ENCODE measurements at places on chromosomes 2 and 18. TPM values are rescaled to one million over a fixed set of nuclear protein-coding genes. Genes with fewer than 3 reads are reported as not detected.

DNA sequence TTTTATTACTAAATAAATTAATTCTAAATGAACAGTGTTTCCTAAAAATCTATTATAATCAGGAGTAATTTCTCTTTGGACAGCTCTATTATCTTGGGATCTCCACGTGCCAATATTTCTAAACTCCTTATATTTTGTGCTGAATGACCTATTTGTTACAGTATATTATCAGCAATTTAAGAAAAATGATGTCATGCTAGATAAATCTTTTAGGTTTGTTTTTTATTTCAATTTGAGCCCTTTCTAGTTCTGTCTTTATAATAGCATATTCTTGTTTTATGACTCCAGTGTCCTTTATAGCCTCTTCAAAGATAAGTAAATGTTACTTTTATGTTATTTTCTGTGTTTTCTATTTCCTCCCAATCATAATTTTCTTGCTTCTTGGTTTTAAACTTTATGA, 269.2 kb downstream of the CCDC102B start:
- H3K4me1 ChIP-seq, result peaks cover 2% of the 10 kb centered on the region
- no peaks in the 10 kb centered on the region for H3K36me3 ChIP-seq
- no peak for DNase-seq
- H3K4me3 ChIP-seq, result no peak overlapping the region
- H3K27me3 ChIP-seq, result no peaks in the 10 kb centered on the region

MYO3B gene
- 3.5 TPM for polyA plus RNA-seq

DNA sequence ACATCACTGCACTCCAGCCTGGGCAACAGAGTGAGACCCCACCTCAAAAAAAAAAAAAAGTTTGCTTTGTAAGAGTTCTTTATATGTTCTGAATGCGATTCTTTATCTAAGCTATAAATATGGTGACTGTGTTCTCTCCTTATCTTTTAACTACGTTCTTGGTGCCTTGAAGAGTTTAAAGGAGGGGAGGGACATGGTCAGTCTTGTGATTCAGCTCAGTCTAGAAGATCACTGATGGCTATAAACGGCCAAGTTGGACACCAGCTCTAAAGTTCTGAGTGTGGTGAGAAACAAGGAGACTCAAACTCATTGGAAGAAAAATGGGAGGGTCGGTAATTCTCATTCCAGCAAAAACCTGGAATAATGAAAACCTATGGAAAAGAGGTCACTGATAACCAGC, 128.4 kb upstream of the SEC11C start:
- DNase-seq, result no peak
- H3K4me1 ChIP-seq, result peaks cover 9% of the 10 kb centered on the region
- no peak overlapping the region for H3K27ac ChIP-seq
- H3K4me3 ChIP-seq, result no peak overlapping the region
- H3K36me3 ChIP-seq, result no peaks in the 10 kb centered on the region

CIB4 gene
- not detected for polyA plus RNA-seq

DNA sequence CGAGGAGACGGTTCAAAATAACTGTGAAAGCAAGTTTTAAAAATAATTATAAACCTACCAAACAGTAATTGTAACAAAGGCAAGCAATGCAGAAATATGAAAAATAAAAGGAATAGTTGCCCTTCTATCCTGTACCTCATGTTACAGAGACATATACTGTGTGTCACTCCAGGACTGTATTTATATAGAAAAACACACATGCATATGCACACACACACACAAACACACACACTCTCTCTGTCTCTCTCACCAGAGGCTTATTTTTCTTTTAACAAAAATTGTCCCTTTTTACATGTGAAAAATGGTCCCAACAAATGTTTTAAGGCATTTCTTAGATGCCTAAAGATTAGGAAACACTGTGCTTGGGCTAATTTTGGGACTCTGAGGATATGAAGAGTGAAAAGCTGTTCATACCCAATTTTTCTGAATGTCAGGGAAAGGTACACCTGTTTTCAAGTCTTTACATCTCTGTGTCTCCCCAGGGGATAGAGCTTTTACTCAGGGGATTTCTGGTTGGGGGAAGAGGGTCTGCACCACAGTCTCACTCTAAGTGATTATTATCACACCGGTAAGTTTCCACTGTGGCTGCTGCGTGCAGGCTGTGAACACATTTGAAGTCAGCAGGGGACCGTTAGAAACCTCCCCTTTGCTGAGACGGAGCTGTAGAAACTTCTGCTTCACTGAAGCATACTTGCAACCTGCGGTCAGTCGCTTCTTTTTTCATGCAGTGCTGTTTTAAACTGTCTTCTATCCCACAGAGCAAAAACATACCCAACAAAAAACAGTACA, 51.4 kb upstream of the SPAG16 start:
- no peaks in the 10 kb centered on the region for H3K36me3 ChIP-seq
- H3K4me3 ChIP-seq, result no peak overlapping the region
- DNase-seq, result no peak
- no peak overlapping the region for H3K27ac ChIP-seq

DNA sequence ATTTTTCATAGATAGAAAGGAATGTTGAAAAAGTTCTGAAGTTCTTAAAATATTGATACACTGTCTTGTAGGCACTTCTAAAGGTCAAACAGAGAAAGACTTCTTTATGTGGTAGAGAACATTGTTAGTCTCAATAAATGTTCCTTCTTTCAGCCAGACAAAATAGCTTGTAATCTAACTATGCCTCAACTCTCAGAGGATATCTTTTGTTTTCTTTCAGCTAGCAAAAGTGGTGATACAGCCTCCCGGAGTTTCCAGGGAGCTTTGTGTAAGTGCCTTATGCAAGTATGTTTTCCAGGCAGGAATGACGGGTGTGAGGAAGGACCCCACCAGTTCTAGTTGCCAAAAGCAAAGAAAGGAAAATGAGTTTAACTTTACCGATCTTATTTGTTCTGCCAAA, 452.1 kb upstream of the ST6GAL2 start:
- no peaks in the 10 kb centered on the region for H3K36me3 ChIP-seq
- no peak overlapping the region for H3K4me3 ChIP-seq
- H3K27me3 ChIP-seq, result no peaks in the 10 kb centered on the region
- H3K4me1 ChIP-seq, result no peaks in the 10 kb centered on the region
- no peak overlapping the region for H3K27ac ChIP-seq

GRCh38 chr2:239496700-239497099, 95.9 kb upstream of the HDAC4 start:
- no peaks in the 10 kb centered on the region for H3K36me3 ChIP-seq
- H3K4me1 ChIP-seq, result no peaks in the 10 kb centered on the region
- DNase-seq, result no peak
- no peak overlapping the region for H3K4me3 ChIP-seq

GRCh38 chr2:201987426-201987825, 46.2 kb upstream of the FZD7 start:
- H3K4me1 ChIP-seq, result no peaks in the 10 kb centered on the region
- no peak for DNase-seq
- no peak overlapping the region for H3K4me3 ChIP-seq
- H3K27ac ChIP-seq, result no peak overlapping the region
- no peaks in the 10 kb centered on the region for H3K36me3 ChIP-seq

- no peaks in the 10 kb centered on the region for H3K4me1 ChIP-seq
- no peak overlapping the region for H3K27ac ChIP-seq
- H3K36me3 ChIP-seq, result no peaks in the 10 kb centered on the region
- no peak for DNase-seq
Observed at GRCh38 chr18:4510711-4511110, 55.6 kb upstream of the DLGAP1 start.

DNA sequence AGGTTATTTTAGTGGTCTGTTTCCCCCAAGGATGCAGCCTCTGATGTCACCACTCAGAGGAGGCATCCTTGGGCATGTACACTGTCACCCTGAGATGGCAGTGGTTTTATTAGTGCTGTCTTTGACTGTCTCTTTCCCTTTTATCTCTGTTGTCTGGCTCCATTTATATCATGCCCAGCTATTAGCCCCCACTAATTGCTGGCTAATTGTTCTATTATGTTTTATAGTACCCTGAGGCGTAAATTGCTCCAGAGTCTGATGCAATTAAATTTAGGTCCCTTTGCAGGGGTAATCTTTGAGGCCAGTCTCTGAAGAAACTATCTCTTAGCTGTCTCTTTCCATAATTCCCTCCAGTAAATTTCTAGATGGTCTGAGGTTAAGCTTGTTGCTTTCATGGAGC, 301.0 kb upstream of the KLHL29 start:
- H3K27ac ChIP-seq, result no peak overlapping the region
- no peaks in the 10 kb centered on the region for H3K27me3 ChIP-seq
- no peak for DNase-seq
- no peaks in the 10 kb centered on the region for H3K4me1 ChIP-seq

- no peaks in the 10 kb centered on the region for H3K4me1 ChIP-seq
- no peak overlapping the region for H3K4me3 ChIP-seq
- H3K27me3 ChIP-seq, result no peaks in the 10 kb centered on the region
- no peaks in the 10 kb centered on the region for H3K36me3 ChIP-seq
Observed at GRCh38 chr2:208112969-208113368, 11.4 kb downstream of the CRYGD start.

DNA sequence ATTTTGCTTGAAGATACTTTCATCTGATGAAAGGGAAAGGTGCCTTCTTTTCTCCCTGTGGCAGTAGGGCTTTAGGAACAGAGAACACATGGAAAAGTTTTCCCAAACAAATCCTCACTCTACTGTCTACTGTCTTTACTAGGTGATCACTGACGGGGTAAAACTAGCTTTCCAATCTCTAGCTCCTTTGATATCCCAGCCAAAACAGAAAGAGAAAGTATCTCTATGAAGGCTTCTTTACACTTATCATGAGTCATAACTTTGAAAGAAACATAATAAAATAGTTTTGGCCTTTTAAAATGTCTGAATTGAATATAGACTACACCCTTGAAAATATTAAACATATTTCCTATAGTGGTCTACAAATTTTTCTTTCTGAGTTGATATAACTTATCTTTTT, 214.5 kb downstream of the DSEL start:
- no peak overlapping the region for H3K27ac ChIP-seq
- H3K4me3 ChIP-seq, result no peak overlapping the region
- no peaks in the 10 kb centered on the region for H3K36me3 ChIP-seq

DNA sequence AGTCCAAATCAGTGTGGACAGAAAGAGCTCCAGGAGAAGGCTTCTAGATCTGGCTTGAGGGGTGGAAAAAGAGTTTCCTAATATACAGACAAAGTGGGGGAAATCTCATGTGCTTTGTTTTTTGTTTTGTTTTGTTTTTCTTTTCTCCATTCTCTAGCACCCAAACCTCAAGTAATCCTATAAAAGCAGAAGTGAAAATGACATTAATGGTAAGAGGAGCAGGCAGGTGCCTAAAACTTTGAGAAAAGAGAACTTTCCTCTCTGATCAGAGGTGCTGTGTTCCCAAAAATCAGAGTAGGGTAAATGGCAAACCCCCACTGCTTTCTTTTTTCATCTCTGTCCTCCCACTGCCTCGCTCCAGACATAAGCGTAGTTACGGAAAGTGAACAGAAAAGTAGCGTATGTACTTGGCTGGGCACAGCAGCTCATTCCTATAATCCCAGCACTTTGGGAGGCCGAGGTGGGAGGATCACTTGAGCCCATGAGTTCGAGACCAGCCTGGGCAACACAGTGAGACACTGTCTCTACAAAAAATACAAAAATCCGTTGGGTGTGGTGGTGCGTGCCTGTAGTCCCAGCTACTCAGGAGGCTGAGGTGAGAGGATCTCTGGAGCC, 77.8 kb downstream of the FAM161A start:
- no peaks in the 10 kb centered on the region for H3K27me3 ChIP-seq
- H3K36me3 ChIP-seq, result no peaks in the 10 kb centered on the region
- DNase-seq, result no peak
- no peak overlapping the region for H3K27ac ChIP-seq
- H3K4me3 ChIP-seq, result no peak overlapping the region

VWC2L gene
- not detected for polyA plus RNA-seq

- no peaks in the 10 kb centered on the region for H3K4me1 ChIP-seq
- H3K27me3 ChIP-seq, result no peaks in the 10 kb centered on the region
- no peaks in the 10 kb centered on the region for H3K36me3 ChIP-seq
- DNase-seq, result no peak
Observed at GRCh38 chr2:230457073-230457768, 41.2 kb downstream of the SP100 start.

GRCh38 chr18:78144669-78145068, 834.9 kb upstream of the SALL3 start:
- H3K4me1 ChIP-seq, result no peaks in the 10 kb centered on the region
- no peak overlapping the region for H3K4me3 ChIP-seq
- no peaks in the 10 kb centered on the region for H3K27me3 ChIP-seq
- no peak overlapping the region for H3K27ac ChIP-seq

DNA sequence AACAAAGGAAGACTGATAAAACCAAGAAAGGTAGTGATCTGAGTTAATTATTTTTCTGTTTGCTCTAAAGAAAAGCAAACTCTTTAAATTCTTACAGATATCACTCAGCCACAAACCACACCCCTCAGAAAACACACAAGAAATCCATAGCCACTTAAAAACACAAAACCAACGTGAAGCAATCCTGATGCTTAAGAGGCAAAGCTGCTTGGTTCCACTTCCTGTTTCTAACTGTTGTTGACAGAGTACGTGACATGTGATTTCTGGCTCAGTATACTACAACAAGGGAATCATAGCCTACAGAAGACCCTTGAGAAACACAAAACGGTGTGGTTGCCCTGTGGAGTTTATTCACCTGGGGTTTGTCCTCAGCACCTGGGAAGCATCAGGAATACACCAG, 240.9 kb upstream of the APCDD1 start:
- no peaks in the 10 kb centered on the region for H3K36me3 ChIP-seq
- no peak overlapping the region for H3K4me3 ChIP-seq
- DNase-seq, result no peak
- no peaks in the 10 kb centered on the region for H3K27me3 ChIP-seq
- H3K4me1 ChIP-seq, result no peaks in the 10 kb centered on the region

DNA sequence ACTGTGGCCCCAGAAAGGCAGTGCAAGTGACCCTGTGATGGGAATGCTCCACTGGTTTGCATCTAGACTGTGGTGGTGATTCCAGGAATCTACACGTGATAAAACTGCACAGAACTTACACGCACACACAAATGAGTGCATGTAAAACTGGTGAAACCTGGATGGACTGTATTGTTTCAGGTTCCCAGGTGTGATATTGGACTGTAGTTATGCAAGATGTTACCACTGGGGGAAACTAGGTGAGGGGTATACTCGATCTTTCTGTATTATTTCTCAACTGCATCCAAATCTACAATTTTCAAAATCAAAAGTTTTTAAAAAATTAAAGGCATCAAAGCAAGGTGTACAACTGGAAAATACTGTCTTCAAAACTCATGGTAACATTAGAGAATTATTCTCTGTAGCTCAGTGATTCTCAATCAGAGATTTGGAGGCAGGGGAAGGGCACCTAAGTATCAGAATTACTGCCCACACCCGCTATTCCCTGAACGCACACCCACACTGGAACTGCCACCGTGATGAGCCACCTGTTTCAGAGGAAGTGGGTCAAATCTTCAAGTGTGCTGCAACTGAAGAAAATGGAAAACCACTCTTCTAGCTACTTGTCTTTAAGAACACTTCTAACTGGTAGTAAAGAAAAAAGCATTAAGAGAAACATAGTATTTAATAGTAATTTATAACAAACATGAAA, 26.7 kb downstream of the PTPN2 start:
- no peak overlapping the region for H3K27ac ChIP-seq
- no peaks in the 10 kb centered on the region for H3K4me1 ChIP-seq
- no peak overlapping the region for H3K4me3 ChIP-seq
- H3K36me3 ChIP-seq, result no peaks in the 10 kb centered on the region

DNA sequence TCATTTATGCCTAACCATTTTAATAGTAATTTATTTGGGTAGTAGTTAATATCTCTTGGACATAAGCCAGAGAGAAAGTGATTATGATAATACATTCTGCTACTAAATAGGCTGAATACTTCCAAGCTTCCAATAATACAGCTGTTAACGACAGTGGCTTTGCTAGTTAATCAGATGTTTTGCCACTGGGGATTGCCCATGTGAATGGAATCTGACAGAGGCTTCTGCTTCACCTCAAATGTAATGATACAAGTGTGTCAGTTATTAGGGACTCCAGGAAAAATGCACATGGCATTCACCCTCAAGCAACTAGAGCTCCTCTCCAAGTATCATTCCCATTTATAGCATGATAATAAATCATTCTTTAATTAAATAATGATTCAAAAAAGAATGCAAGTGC, 185.0 kb upstream of the TMEFF2 start:
- no peak for DNase-seq
- no peaks in the 10 kb centered on the region for H3K36me3 ChIP-seq
- no peak overlapping the region for H3K4me3 ChIP-seq
